ENCODE measurements at places on chromosomes 1 and 21. TPM values are rescaled to one million over a fixed set of nuclear protein-coding genes. Genes with fewer than 3 reads are reported as not detected.

OXCT2 gene
- 15.0 TPM for total RNA-seq

OR2T29 gene
- not detected for total RNA-seq

LRRC71 gene
- not detected for total RNA-seq

GPR37L1 gene
- total RNA-seq = 0.07 TPM

KCNE1 gene
- total RNA-seq = not detected

FMN2 gene
- total RNA-seq = 0.43 TPM

LAMC2 gene
- 382 TPM for total RNA-seq

TMEM51 gene
- 48.1 TPM for total RNA-seq

ZSWIM5 gene
- 0.23 TPM for total RNA-seq

- DNase-seq = no peak
These were observed 32.2 kb downstream of the VASH2 start for GRCh38 chr1:212982430-212983152.

DNA sequence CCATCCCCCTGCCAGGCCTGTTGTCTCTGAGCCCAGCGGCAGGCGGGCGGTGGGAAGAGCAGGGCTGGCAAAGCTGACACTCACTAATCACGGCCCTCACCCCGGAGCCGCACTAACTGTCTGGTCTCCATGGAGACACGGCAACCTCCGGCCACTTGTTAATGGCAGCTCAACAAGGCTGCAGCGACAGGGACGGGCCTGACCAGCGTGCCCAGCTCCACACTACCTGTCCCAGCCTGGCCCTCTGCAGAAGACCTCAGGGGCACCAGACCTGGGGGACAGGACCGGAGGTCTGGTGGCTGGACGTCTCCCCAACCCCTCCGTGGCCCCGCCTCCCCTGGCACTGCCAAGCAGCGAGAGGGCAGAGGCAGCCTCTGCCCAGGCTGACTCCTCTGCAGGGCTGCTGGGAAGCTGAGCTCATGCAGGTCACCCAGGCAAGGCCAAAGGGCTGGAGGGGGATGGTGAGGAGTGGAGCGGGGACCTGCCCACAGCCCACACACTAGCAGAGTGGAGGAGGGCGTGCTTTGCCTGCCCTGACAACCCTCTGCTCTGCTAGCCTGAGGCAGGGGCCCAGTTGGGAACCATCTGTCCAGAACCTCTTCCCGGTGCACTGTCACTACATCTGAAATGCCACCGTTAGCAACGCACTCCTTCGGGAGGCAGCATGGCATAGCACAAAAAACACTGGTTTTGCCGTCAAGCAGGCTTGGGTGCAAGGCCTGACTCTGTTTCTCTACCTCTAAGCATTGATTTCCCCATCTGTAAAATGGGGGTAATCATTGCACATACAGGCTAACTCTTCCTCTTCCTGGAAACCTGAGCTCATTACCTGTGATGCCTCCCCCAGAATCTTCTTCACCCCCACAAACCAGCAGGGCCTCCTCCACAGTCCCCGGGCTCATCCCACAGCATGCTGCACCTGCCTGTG is 29.6 kb upstream of the WASF2 start:
- no peak for DNase-seq

DNA sequence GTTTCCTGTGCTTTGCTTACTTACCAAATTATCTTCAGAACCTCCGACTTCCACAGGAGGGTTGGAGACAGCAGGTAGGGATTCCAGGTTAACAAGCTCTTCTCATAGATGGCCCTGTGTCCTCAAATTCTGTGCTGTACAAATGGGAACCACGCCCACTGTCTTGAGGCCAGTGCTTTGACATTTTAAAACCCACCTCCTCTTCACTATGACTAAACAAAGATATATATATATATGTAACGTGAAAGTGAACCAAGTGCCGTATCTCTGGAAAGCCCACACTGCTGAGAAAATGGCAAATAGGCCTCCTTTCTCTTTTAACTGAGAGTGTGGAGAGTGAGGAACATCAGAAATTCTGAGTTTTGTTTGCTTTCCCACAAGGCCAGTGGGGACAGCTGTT is 99.6 kb downstream of the ZBTB18 start:
- DNase-seq = no peak

DNA sequence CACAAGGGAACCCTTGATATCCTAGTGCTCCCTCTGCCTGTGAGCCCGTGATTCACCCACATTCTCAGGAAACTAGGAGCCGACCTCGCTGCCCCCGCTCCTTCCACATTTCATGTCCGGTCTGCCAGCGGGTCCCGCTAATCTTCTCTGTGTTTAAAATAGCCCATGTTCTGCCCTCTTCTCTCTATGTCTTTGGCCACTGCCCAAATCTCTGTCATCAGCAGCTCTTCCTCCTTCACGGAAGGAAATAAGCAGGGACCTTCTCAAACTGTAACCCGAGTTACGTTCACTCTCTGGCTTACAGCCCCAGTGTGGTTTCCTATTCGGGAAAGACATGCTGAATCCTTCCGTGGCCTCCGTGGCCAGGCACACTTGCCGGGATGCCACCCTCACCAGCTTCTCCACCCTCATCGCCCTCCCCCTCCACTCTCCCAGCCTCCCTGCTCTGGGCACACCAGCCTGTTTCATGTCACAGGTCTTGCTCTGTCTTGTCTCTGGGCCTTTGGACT is 21.1 kb upstream of the UBXN10 start:
- no peak for DNase-seq

DNA sequence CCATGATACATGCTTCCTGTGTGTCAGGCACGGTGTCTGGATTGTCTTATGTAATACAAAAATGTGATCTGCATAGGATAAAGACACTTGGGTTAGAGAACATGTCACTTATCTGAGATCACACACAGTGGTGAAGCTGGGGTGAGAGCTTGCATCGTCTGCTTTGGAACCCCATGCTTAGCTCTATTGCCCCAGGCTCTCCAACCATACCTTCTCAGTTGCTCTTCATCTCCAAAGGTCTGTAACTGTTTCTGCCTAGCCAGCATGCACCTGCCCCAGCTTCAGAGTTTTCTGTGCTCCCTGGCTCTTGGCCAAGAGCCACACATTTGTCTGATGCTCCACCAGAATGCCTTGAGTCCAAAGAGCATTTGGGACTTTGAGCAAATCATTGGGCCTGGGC is 93.9 kb upstream of the COG2 start:
- no peak for DNase-seq

GRCh38 chr1:96772349-96772748 is 50.8 kb downstream of the PTBP2 start:
- DNase-seq = no peak

DNA sequence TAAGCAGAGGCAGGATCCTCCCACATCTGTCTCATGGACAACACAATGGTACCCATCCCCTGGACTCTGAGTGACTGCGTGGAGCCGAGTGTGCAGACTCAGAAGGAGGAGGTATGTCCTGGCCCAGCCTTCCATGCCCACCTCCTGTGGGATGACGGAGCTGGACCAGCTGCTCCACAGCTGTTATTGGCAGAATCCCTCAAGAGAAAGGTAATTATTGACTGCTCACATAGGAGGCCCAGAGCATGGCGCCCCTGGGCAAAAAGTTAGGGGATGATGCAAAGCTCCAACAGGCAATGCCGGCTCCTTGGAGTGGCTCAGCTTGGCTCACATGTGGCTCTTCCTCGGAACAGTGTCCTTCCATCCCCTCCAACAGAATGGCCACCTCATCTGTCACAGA is 12.2 kb upstream of the ACTRT2 start:
- DNase-seq = no peak

DNA sequence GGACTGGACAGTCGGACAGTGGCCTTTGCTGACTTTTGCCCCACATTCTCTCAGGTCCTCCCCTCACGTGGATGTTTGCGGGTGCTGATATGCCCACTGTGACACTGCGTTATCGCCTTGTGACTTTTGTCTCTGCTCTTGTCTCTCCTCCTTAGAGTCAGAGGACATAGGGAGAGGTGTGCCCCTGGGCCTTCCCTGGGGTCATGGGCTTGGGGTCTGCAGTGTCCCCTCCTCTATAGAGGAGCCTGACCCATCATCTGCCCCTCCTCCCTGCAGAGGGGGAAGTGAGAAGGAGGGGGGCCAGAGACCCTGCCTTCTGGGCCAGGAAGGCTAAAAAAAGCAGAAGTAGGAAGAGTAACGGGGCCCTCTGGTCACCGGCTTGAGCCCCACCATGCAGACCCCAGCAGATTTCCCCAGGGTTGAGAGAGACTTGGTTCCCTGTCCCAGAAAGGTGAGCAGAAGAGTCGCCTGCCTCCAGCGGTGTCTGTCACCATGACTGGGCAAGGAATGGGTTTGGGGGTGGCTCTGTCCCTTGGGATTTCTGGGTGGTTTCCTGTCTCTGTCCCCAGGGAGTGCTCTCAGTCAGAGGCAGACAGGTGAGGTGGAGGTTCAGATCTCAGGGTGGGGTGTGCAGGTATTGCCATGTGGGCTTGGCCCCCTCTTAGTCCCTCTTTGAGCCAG is 13.3 kb downstream of the RPS6KA1 start:
- no peak for DNase-seq

- DNase-seq = no peak
These were observed 69.2 kb upstream of the ARTN start for GRCh38 chr1:43864111-43865045.

DNA sequence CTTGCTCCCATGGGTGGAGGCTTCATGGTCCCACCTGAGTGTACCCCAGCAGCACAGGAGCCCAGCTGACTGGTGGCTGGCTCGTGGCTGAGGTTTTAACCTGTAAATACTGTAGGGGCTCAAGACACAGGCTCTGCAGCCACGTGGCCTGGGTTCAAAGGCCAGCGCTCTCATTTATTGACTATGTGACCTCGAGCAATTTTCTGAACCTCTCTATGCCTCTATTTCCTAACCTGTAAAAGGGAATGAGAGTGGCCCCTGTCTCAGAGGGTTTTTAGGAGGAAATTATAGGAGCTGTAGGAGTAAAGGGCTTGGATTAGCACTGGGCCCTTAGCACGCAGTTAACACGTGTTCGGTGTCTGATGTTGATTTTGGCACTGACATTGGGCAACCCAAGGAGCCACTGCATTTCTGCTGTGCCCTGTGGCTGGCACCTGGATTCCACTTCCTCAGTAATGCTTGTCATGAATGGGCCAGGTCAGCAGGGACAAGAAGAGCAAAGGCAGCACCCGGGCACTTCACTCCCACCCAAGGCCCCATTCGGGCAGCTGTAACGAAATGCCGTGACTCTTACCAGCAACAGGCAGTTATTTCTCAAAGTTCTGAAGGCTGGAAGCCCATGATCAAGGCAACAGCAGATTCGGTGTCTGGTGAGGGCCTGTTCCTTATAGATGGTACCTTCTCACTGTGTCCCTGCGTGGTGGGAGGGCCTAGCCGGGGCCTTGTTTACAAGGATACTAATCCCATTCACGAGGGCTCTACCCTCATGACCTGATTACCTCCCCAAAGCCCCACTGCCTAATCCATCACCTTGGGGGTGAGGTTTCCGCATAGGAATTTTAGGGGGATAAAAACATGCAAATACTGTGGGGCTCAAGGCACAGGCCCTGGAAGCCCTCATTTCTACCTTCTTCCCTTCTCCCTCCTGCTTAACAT is 25.2 kb downstream of the ARHGEF10L start:
- DNase-seq = no peak

DNA sequence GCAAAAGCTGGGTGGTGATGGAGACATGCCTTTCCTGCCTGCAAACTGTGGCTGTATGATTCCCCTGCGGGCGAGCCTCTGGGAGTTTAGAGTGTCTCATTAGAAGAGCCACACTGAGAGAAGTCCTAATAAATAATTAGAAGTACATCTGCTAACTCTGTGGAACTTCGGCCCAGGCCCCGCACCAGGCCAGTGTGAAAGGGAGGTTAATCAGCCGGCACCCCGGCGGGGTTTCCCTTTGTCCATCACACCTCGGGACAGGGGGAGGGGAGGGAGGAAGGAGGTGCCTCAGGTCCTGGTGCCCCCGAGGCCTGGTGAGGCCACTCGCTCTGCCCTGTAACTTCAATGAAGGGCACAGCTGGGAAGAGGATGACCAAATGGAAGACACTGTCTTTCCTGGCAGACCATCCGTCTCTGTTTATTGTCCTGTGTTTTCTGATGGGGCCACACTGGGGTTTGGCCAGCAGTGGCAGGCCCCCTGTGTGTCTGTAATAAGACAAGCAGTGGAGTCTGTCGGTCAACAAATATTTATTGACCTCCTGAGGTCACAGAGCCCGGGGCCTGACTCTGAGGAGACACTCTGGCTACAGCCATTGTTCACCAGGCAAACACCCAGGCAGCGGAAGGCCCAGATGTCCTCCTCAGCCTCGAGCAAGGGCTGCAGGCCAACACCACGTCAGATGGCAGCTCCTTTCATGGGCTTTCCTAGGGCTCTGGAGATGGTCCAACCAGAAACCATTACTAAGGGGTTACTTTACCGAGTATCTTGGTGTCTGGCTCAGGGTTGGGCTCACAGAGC is 267.5 kb upstream of the RAB4A start:
- no peak for DNase-seq

GRCh38 chr21:16194095-16194787 is 464.5 kb downstream of the USP25 start:
- DNase-seq = peak; percentile 64
